Effector memory CD8-positive, alpha-beta T cell (primary cell): ENCODE measurements at places on chromosomes 11 and 22.

- no peak for DNase-seq
Measured at GRCh38 chr11:29024386-29024785, 916.2 kb downstream of the METTL15 start.

DNA sequence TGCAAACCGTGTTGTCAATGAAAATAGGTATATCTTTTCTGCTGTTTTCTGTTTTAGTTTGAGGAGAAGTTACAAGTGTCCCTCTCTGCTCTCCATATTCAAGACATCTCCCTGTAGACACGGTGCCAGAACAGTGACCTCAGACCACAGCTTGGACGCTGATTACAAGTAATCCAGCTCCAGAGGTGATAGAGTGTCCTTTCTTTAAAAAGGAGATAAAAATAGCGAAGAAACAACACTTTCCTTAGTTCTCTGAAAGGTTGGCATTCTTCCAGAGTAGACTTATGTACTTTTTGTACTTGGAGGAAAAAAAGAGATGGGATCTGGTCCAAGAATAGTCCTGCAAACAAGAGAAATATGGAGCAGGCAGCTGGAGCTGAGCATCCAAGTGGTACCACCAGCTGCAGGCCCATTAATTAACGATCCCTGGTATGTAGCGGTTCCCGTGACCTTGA, 43.0 kb upstream of the WT1 start:
- DNase-seq = no peak

- DNase-seq = no peak
Measured at GRCh38 chr11:112523477-112523876, 262.8 kb upstream of the PLET1 start.

GRCh38 chr11:83255366-83255765, 30.8 kb downstream of the CCDC90B start:
- no peak for DNase-seq

- DNase-seq = no peak
Measured at GRCh38 chr11:61534933-61535839, 26.6 kb downstream of the LRRC10B start.

- DNase-seq = no peak
Measured at GRCh38 chr11:123452794-123453193, 22.7 kb downstream of the GRAMD1B start.

- no peak for DNase-seq
Measured at GRCh38 chr11:118276422-118276821, 12.3 kb upstream of the MPZL2 start.

- no peak for DNase-seq
Measured at GRCh38 chr22:33774781-33775180, 145.5 kb downstream of the LARGE1 start.

DNA sequence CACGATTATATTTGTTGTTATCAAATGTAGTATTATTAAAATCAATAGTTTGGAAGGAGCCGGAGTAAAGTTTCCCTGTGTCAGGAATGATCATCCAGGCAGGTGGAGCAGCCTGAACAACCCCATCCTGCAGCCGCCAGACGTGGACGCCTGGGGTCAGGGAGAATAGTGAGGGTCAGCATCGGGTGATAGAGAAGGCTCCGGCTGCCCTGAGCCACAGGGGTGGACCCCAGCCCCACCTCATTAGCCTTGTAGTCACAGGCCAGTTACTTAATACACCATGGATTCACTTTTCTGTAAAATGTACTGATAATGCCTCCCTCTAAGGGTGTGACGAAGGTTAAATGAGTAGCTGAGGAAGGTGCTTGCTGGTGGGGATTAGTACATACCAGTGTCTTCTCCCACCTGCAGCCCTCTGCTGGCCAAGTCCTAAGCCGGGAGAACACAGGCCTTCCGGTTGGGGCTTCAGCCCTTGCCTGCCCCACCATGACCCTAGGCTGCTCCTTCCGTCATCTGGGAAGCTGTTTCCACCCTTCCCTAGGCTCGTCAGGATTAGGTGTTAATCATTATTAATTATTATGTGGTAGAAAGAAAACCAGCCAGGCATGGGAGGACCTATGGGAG, 14.9 kb downstream of the TMEM121B start:
- no peak for DNase-seq

DNA sequence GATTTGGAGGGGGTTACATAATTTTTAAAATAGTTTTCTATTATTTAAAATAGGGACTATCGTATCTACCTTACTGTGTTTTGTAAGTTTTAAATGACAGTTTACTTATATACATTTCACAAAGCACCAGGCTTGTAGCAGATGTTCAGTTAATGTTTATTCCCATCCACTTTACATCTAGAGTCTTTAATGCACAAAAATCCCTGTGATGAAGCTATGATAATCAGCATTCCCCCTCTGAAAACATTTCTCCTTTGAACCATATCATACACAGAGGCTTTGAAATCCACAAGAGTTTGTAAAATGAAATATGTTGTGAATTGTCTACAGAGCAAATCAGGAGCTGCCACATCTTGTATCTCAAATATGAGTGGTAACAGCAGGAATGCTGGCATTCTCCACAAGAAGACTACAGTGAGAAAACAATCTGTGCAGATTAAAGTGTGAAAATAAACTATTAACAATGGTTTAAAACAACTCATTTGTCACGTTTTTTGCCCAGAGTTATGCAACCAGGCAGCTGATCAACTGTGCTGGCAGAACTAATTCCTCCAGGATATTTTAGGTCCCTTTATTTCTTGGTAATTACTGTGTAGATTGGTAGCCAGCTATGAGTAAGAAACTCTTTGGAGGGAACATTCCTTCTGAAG, 699.1 kb upstream of the ARHGAP42 start:
- no peak for DNase-seq

DNA sequence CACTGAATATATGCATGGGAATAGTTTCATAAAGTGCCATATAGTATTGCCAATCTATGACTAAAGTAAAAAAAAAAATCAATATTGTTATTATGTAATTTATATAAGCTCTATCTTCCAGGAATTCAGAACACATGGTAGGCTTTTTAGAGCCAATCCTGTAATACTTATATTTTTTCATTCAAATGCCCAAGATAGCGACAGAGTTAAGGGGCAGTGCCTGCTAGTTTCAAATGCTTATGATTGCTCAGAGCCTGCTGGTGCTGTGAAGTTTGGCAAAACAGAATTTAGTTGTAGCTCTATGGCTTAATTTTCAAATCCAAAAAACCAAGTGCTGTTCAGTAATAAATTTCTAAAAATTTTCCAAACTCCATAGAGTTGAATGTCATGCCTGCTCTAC, 39.0 kb upstream of the BLID start:
- no peak for DNase-seq

- DNase-seq = no peak
Measured at GRCh38 chr11:62710001-62710345, 2.5 kb downstream of the GNG3 start.

- no peak for DNase-seq
Measured at GRCh38 chr11:78432058-78432515, 14.5 kb upstream of the GAB2 start.

GRCh38 chr11:85028329-85029101, 598.6 kb downstream of the DLG2 start:
- DNase-seq = no peak

GRCh38 chr11:65182258-65183170, 786 bp downstream of the CAPN1 start:
- no peak for DNase-seq

DNA sequence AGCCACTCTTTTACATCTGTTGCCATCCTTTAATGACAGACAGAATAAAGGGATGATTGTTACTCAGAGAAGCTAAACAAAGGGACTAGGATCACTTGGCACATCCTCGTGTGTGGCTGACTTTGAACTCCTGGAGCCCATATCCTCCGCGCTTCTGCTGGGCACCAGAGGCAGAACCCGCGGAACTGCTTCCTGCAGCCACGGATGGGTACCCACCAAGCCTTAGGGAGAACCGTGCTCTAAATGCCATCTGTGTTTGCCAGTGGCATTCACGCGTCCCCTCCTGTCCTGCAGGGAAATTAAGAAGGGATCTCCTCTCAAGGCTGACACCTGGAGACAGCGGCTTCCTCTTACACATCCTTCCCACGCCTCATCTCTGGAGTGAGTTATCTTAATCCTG, 294.4 kb downstream of the NTM start:
- no peak for DNase-seq

- no peak for DNase-seq
Measured at GRCh38 chr22:41968601-41969000, 642 bp upstream of the SEPTIN3 start.

DNA sequence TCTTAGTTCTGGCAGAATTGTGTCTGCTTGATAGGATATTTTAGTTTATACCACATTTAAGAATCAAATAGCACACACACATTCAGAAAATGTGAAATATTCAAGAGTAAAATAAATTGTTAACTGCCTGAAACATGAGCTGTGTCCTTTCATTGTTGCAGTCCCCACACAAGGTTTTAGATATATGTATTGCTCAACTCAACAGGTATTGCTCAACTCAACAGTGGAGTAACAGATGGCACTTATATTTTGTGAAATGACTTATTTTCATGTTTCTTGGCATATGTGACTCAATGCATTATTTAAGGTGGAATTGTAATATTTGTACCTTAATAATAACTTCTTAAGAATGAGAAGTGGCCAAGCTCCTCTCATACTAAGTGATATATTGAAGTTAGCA, 760.3 kb downstream of the CNTN5 start:
- no peak for DNase-seq

GRCh38 chr11:119416606-119417580, 6.1 kb downstream of the THY1 start:
- no peak for DNase-seq

- DNase-seq = no peak
Measured at GRCh38 chr11:67120881-67121710, 2.0 kb downstream of the KDM2A start.

DNA sequence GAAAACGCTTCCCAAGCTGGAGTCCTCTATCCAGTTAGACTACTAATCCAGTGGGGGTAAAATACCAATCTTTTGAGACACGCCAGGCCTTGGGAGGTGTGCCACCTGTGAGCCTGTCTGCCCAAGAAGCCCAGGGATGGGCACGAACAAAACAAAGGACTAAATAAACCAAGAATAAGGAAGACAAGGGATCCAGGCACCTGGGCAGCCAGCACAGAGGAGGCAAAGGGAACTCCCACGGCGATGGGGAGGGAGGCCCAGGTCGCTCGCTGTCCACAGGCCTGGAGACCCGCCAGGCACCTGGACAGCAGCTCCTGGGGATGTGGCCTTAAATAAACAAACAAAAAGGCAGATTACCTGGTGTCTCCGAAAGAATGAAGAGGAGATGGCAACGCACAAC, 31.4 kb downstream of the LRFN4 start:
- DNase-seq = no peak

- DNase-seq = no peak
Measured at GRCh38 chr11:68938816-68939582, 35.3 kb downstream of the IGHMBP2 start.

DNA sequence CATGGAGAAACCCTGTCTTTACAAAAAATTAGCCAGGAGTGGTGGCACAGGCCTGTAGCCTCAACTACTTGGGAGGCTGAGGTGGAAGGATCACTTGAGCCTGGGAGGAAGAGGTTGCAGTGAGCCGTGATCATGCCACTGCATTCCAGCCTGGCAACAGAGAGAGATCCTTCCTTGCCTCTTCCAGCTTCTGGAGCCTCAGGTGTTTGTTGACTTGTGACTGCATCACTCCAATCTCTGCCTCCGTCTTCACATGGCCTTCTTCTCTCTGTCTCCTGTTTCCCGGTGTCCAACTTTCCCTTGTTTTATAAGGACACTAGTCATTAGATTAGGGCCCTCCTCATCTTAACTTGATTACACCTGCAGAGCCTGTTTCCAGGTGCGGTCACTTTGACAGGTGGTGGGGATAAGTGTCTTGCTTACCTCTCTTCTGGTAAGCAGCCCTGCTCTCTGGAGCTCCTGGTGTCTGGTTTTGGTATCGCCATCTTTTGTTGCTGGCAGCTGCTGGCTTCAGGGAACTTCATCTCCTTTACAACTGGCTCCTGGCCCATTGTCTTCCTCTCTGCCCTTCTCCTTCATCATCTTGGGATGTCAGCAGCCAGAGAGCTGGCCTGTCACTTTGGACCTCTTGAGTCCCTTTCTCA, 8.2 kb upstream of the USP2 start:
- no peak for DNase-seq

DNA sequence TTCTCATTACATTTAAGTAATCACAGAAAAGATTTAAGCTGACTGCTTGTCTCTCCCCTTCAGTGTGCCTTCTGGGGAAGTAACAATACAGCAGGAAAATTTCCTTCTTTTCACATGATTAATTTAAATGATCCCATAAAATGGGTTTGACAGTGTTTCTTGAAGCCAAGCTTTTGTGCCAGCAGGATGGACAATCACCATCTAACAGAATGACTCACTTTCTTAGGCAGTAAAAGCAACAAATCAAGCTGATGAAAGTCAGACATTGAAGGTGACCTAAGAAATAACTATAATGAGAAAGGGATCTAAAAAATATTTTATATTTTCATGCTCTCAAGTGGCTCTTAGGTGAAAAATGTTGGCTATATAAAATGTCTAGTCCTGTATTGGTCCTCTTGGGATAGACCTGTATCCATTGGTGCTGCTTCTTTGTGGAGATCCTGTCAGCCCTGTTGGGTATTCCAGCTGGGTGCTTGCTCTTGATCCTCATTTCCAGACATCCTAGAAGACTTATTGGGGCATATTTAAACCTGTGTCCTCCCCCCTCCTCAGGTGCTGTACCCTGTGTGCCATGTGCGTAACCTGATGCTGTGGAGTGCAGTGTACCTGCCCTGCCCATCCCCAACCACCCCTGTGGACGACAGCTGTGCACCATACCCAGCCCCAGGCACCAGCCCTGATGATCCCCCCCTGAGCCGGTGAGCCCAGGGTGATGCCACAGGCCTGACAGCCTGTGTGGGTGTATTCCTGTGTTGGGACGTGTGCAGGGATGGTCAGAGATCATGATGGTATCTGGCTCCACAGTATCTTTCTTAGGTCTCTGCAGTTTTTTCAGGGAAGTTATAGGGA, 62.7 kb upstream of the HORMAD2 start:
- no peak for DNase-seq

GRCh38 chr11:26558190-26558589, 13.9 kb downstream of the MUC15 start:
- DNase-seq = no peak

GRCh38 chr11:20388096-20389055, 860 bp downstream of the PRMT3 start:
- no peak for DNase-seq

GRCh38 chr11:82270870-82271269, 462.8 kb downstream of the FAM181B start:
- DNase-seq = no peak

DNA sequence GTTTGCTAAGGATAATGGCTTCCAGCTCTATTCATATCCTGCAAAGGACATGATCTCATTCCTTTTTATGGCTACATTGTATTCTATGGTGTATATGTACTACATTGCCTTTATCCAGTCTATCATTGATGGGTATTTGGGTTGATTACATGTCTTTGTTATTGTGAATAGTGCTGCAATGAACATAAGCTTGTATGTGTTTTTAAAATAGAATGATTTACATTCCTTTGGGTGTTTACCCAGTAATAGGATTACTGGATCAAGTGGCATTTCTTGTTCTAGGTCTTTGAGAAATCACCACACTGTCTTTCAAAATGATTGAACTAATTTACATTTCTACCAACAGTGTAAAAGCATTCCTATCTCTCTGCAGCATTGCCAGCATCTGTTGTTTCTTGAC, 6.0 kb upstream of the MS4A6E start:
- DNase-seq = no peak
